Muscle of back (tissue), 13 donors: ENCODE measurements at places on chromosomes 2 and 18. TPM values are rescaled to one million over a fixed set of nuclear protein-coding genes. Genes with fewer than 3 reads are reported as not detected.
A peak's percentile ranks its signal among the peaks of the same experiment; 100 is the strongest.

GRCh38 chr2:209960676-209961630 is 41.5 kb upstream of the RPE start:
- DNase-seq, result peak; percentile 51

DNA sequence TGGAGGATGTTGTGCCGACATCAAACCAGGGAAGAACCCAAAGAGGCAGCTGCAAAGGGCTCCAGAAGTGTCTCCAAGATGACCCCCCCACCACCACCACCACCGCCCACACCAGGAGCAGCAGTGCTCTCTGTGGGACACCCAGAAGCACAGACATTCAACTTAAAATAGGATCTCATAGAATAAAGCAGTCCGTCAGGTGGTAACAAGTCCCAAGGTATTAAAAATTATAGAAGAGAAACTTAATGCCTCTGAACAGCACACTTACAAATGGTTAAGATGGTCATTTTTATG is 155.5 kb upstream of the ID2 start:
- no peak for DNase-seq

DNA sequence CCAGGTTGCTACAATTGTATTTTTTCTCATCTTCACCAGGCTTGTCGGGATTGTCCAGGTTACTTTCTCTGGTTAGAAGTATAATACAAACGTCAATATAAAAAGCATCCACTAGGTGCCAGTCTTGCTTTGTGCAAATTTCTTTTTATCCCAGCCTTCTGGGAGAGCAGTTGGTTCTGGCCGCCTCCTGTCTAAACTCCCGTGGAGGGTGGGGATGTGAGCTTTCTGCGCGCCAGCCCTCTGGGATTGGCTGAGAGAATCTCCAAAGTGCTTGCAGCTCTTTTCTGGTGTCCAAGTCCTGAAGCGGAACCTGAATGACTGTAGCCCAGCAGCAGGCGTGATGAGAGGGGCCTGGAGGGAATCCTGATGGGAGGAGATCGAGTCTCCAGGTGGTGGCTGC is 22.4 kb upstream of the TOGARAM2 start:
- DNase-seq, result peak; percentile 70

- DNase-seq, result no peak
These were observed 80.0 kb upstream of the ZNF532 start for GRCh38 chr18:58784601-58785137.

ITGA4 gene
- 15.5 TPM for polyA plus RNA-seq
